ENCODE measurements at places on chromosomes 5 and 9.

DNA sequence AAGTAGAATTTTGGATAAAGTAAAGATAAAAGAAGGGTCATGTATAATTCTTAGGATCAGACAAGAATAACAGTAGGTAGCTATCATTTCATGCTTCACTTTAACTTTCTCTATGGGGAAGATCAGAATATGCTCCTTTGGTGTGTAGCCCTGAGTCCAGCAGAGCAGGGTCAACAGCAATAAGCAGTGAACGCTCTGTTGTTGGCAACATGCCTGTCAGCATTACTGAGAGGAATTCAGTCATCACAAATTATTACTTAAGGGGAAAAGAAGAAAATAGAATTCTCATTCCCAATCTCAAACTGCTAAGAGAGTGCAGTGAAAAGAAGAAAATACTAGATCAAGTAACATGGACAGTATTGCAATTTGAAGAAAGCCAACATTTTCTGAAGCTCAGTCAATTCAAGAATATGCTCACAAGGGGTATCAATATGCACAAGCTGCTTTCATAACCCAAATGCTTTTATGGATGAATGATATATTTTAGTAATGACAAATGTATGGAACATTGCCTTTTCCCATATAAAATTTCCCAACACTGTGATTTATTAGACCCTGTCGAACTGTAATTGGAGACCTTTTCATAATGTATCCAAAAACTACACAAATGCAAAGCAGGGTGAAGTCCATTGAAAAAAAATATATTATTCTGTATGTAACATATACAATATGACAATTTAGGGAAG, 1359.4 kb downstream of the EFNA5 start:
- DNase-seq, result no peak

- DNase-seq, result no peak
These were observed 20.9 kb downstream of the SEMA5A start for GRCh38 chr5:9524941-9525340.

DNA sequence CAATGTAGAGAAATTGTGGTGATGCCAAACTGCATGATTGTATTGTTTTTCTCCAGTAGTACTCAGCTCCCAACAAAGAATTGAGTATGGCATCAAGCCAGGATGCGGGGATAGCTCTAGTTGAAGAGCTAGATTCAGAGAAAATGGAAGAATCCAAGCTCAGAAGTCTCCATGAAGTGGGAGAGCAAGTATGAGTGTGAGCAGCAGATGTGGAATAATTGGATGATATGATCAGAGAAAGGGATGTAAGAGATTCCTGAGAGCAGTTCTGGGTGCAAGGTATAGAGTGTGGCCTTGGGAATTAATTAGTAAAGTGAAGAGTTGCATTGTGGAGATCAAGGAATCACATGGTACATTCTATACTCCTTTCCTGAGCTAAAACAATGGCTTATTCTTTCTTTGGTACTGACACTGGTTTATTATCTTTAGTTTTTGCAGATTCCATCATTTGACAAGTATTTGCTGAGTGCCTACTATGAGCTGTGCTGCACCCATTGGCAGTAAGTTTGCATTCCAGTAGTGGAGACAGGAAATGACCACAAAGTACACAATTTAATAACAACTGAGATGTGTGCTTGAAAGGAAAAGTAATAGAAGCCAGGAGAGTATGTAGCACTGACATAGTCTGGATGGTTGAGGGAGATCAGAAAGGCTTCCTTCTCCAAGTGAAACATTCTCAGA, 177.1 kb downstream of the CPLANE1 start:
- DNase-seq, result no peak

DNA sequence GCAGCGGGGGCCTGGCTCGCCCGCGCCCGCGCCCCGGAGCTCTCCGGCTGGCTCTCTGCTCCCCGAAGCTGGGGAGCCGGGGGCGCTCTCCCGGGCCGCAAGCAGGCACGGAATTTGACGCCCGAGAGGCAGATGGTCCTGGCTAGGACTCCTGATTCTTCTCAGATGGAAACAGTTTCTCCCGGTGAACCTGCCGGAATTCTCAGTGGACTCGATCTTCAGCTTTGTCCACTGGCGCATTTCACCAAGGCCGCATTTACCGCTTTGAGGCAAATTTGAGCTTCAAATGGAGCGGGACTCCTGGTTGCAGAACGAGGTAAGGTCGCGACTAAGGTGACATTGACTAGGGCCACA, 305.7 kb upstream of the KCNN2 start:
- DNase-seq, result no peak

- DNase-seq, result no peak
These were observed 227.0 kb downstream of the ZNF608 start for GRCh38 chr5:124519396-124519795.

GRCh38 chr5:59097712-59098111, 514.8 kb downstream of the RAB3C start:
- DNase-seq, result no peak

DNA sequence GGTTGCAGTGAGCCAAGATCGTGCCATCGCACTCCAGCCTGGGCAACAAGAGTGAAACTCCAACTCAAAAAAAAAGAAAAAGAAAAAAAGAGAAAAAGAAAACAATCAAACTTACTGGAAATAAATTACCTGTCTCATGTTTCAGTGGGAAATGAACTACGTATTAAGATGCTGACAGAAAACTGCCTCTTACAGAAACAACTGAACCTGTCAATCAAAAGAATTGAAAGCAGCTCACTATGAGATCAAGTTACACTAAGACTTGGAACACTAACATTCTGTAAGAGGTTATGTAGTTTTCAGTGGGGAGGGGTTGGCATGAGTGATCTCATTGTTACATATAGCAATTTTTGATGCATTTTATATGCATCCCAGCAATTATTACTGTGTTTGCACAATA, 64.4 kb upstream of the SPATA31E1 start:
- no peak for DNase-seq

- peak; percentile 63 for DNase-seq
These were observed 147.8 kb downstream of the MAST4 start for GRCh38 chr5:66744040-66744439.

DNA sequence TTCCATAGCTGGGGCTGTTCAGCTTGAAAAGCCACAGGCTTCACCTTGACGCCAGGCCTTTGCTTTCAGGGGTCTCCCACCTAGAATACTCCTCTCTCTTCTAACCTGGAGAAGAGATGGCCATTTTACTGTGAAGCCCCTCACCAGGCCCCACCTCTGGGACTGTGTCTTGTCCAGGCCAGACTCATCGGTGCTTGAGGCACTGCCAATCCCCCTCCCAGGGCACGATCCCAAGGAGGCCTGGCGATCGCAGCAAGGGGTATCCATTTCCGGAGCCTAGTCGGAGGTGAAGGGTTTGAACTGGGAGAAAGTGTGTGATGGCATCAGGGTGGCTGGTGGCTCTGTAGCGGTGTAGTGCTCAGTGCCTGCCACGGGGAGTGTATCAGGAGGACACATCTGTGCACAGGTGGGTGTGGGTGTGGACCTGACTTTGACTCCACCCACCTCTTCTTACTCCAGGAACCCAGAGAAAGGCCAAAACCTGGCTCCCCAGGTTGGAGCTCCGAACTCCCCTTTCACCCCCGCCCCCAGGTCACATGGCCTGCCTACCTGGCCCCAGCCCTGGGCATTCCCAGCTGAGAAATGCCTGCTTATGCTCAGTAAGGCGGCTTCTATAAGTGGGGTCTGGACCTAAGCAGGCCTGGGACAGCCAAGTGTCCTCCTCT, 27.4 kb upstream of the ENHO start:
- DNase-seq, result no peak

- DNase-seq, result no peak
These were observed 230.5 kb downstream of the SPOCK1 start for GRCh38 chr5:137268646-137269045.
